ENCODE measurements at places on chromosomes 2 and 18.

DNA sequence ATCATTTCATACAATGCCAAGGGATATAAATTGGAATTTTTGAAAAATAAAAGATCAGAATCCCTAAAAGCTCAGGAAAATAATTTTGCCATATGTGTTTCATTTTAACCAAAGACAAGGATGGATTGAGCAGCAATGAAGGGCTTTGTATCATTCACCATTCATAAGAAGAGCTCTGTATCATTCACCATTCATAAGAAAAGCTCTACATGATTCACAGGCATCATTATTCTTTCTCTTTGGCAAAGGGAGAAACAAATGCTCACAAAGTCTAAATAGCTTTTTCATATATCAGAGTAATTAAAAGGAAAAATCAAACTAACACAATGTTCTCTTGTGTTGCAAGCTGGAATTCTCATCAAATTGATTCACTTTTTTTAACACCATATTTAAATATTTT lies 169.1 kb upstream of the MC4R start:
- no peak for DNase-seq

DNA sequence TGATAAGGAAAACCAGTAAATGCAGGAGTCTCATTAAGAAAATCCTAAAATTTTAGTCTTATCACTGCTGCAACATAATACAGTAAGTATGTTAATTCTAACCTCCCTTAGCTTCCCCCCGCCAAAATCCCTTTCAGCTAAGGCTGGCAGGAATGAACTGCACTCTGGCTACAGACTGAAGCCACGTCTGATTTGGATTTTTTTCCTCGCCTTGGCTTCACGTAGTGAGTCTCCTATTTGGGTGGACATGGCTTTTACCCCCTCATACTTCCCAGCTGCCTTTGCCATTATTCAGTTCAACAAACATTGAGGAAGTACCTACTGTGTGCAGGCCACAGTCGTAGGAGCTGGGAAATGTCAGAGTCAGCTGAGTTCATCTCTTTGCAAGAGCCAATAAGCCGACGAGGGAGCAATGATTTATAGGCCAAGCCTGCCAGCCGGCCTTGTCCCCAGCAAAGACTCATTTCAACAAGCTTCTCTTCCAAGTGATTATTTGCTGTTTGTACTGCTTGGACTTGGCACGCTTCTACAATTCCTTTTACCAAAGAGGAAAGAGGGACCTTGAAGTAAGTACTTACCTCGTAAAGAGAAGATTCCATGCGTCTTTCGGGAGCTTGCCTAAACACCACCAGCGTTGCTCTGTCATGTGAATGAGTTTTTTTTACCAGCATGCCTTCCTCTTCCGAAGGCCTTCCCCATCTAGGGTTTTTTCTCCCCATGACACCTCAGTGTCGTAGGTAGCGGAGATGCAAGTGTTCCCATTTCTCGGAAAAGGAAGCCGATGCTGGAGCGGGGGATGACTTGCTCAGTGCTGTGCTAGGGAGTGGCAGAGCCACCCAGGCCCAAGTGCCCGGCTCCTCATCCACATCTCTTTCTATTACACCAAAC lies 138.6 kb downstream of the KLHL29 start:
- no peak for DNase-seq

DNA sequence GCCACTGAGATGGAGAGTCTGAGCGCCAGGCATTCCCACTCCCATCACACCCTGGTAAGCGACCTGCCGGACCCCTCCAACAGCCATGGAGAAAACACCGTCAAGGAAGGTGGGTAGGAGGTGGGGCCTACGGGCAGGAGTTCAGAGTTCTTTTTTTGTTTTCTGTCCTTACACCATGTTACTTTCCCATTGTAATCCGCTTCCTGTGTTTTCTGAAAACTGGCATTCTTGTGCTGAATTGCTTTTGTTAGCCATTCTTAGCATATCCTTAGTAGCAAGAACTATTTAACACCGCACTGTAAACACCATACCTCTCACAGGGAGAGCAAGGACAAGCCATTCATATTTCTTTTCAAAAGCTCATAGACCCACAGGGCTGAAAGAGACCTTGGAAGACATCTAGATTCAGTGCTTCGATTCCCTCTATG lies 46.2 kb downstream of the UNC80 start:
- DNase-seq = no peak

DNA sequence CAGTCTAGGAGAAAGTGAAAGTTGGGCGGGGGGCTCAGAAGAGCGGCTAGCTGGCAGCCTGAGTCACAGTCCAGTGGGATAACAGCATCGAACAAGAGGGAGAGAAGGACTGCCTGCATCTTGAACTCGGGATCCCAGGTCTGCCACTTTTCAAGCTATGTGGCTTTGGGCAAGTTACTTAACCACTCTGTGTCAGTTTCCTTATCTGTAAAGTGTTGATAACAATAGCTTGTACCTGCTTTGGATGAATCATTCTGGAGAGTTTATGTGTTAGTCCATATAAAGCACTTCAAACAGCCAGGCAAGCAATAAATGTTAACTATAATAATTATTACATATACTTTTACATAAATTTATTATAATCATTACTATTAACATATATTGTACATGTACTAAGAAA lies 4.6 kb downstream of the DYSF start:
- DNase-seq = no peak

DNA sequence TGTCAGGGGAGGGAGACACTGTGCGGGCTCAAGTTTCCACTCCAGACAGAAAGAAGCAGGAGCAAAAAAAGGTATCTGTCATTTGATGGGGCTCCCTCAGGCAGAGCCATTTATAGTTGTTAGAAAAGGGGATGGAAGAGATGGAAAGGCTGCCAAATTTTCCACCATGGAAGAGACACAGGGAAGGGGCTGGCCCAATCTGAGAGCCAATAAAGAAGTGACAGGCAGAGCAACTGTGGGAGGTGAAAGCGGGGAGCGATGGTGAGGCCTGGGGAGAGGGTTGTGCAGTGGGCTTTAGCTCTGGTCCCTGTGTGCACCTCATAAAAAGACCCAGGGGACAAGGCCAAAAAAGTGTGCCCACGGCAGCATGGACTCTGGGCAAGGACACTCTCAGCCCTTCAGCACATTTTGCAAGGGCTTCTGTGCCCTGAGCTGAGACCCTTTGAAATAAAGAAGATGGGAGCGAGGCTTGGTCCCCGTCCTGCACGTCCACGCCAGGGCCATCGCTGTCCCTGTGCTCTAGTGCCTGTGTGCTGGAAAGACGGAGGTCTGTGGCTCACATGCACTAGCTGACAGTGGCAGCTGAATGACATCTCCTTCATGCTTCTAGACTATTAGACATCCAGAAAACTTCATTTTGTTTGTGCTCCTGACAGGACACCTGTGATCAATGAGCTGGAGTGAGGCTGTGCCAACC lies 456.7 kb upstream of the HS6ST1 start:
- no peak for DNase-seq

- no peak for DNase-seq
These were observed 30.1 kb upstream of the ZNF516 start for GRCh38 chr18:76524900-76525698.

DNA sequence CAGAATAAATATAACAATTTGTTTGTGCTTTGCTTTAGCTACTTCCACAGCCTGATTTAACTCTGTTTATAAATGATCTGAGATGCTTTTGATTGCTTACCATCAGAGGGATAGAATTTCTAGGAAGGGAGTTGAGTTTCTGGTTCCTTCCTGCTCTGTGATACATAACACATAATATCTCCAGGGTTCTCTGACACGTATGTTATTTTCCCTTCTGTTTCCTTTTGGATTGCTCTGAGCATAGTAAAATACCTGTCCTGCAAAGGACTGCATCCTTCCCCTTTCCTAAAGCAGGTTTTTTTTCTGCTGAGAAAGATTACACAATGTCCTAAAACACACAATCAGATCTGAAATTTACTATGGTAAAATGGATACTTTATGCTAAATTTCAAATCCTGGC lies 76.1 kb downstream of the CABYR start:
- DNase-seq = no peak

- DNase-seq = no peak
These were observed 84.1 kb downstream of the BOD1L2 start for GRCh38 chr18:57230861-57231585.

- no peak for DNase-seq
These were observed 61.0 kb downstream of the NCAPH start for GRCh38 chr2:96396602-96397001.

- DNase-seq = no peak
These were observed 59.2 kb downstream of the DOCK10 start for GRCh38 chr2:224982910-224983711.

DNA sequence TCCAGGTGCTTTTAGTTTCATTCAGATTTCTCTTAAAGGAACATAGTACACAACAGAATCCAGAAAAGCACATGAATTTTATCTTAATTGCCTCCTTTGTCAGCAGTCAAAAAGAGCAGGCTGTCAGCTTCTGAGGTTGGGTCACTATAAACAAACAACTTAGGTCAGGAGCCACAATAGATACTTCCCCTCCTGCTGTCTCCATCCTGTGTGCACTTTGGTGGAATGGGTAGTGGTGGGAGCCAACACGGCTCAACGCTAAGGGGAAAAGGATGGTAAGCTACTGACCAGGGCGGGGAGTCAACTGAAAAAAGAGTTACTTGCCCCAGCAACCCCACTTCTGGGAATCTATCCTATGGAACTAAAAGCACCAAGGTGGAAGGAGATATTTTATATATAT lies 121.9 kb downstream of the PAX3 start:
- DNase-seq = no peak

DNA sequence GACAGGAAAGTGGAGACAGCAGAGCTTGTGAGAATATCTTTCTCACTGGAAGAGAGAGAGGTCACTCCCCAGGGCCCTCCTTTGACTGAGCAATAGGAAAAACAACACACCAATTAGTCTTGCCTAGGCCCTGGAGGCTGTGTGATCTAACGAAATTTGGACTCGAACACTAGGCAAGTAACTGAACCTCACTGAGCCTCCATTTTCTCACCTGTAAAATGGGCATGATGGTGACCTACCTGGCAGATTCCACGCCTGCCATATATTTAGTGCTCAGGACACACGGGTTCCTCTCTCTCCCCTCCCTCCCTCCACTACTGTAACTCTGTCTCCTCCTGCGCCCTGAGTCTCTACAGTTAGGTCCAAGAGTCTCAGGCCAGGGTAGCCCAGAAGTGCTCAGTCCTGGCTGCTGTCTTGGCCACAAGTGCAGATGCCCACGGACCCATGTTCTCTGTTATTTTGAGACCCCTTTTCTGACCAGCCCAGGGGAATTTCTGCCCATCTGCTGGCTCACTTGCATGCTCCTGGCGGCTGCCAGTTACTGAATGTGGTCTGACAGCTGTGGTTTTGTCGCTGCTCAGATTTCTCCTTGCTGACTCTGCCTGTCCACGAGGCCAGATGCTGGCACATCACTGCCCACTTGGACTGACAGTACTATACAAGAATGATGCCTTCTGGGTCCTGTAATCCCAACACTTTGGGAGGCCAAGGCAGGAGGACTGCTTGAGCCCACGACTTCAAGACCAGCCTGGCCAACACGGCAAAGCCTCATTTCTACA lies 9.6 kb upstream of the GIGYF2 start:
- no peak for DNase-seq

DNA sequence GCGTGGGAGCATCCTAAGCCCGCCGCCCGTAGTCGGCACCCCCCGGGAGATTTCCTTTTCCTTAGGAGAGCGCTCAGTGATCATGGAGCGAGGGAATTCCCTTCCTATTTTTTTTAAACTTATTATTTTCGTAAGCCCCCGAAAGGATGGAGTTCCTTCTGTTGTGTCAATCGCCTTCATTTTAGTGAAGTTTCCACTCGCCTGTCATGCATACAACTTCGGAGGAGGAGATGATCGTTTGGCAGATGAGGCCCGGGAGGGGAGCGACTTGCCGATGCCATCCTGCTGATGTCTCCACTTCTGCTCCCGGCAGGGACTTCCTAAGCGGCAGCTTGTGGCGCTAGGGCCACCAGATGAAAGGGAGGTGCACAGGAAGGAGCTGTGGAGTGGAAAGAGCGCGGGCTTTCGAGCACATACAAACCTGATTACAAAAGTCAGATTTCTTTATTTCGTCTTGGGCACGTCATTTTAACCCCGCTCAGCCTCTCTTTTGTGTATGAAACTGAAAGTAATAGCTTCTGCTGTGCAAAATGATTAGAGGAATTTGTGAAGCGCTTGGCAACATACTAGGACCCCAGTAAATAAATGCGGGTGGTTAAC lies at the start of gene ADGRF3:
TSS of gene ADGRF3 (minus strand) at position 336 of the 600 bp plus-strand sequence. CDS start 555 bp downstream, outside the sequence.
- no peak for DNase-seq

DNA sequence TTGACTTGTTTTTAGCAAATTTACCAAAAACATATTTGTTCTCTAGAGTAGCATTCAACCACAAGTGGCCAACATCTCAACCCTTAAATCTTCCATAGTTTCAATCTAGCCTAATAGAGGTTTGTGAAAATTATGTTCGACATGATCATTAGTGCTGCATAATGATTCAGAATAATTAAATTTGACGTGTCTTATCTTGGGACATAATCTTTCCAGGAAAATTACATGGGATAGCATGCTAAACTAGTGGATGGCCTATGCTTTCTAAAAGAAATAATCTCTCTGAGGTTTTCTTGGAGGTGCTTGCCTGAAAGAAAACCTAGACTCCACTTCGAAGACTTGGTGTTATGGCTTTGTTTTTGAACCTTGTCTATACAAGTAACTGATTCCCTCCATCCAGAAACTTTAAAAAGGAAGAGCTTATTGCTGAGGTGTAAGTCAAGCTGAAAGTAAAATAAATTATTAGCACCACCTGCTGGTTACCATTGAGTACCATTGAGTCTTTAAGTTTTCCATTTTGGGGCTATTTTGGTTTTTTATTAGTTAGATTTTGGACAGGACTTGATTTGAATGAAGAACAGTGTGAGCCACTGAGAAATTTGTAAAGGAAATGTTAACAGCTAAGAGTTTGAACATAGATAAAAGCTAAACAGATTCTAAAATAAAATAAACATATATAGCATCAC lies 32.7 kb downstream of the COX7A2L start:
- no peak for DNase-seq

- DNase-seq = no peak
These were observed 339.0 kb upstream of the LRRTM1 start for GRCh38 chr2:80643598-80643997.

DNA sequence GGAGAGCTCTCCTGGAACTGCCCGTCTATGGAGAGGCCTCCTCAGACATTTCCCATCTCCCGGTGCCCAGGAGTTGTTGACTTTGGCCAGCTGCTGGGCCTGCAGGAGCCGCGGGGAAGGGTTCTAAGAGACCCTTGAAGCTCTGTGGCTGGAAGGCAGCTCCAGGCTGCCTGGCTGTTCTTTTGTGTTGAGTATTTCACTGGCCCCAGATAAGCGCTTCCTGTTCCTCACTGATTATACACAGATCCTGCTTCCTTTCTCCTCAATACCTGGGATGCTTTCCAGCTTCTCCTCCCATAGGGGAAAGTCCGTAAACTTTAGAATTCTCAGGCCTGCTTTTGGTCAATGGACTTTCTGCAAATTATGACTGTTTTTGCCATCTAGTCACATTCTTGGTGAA lies 57.8 kb downstream of the TGOLN2 start:
- DNase-seq = no peak

DNA sequence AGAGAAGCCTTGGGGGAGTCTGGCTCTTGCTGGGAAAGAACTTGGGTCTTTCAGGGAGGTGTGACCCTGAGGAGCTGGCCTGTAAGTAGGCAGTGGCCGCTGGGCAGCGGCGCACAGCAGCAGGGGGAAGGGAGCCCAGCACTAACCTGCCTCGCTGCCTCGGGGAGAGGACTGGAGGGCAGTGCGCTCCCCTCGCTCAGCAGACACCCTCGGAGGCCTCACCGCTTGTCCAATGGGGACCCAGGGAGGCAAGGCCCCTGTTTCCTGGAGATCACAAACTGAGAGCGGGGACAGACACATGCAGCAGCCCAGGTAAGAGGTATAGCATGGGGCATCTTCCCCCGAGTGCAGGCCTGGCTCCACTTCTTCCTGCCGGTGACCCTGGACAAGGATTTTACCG lies 3.3 kb downstream of the DNMT3A start:
- DNase-seq = no peak

GRCh38 chr2:113248997-113249770 lies 29.5 kb downstream of the PAX8 start:
- peak; percentile 67 for DNase-seq

Measured in 8988T (cell line).